Effector CD8-positive, alpha-beta T cell (primary cell): ENCODE measurements at places on chromosomes 2 and 18.

DNA sequence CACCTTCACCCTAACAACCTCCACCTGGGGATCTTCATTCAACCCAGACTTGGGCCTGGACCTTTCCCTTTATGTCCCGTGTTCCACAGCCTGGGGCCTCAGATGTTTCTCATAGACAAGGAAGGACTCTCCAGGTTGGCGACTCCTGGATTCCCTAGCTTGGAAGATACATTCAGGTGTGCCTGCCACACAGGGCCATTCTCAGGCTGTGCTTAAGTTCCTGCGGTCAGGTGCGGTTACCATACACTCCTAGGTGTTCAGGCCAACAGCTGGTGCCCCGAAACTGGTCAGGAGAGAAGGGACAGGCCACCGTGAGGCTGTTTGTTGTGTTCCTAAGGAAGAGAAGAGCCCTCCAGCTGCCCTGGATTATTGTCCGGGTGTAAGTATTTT, 15.6 kb downstream of the SLC4A3 start:
- DNase-seq = no peak

DNA sequence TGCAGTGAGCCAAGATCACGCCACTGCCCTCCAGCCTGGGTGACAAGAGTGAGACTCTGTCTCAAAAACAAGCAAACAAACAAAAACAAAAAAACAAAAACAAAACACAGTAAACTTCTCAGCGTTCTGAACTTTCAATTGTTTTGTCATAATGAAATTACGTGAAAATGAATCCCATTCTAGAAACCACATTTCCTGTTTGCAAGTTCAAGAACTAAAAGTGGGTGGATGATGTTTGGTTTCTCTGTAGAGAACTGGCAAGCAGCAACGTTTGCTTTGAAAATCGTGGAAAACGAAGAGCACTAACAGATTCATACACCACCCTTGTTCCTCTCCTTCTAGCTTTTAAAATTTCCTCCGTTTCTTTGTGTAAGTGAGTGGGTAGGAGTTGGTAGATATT, 226.1 kb upstream of the LYPD1 start:
- no peak for DNase-seq

- no peak for DNase-seq
Measured at GRCh38 chr2:20314562-20315501, 35.8 kb downstream of the PUM2 start.

GRCh38 chr2:89829828-89830227, 1138.4 kb downstream of the RPIA start:
- no peak for DNase-seq

- DNase-seq = no peak
Measured at GRCh38 chr2:128324897-128325410, 6.3 kb upstream of the HS6ST1 start.

- no peak for DNase-seq
Measured at GRCh38 chr2:240946046-240946445, 39.9 kb downstream of the CROCC2 start.

DNA sequence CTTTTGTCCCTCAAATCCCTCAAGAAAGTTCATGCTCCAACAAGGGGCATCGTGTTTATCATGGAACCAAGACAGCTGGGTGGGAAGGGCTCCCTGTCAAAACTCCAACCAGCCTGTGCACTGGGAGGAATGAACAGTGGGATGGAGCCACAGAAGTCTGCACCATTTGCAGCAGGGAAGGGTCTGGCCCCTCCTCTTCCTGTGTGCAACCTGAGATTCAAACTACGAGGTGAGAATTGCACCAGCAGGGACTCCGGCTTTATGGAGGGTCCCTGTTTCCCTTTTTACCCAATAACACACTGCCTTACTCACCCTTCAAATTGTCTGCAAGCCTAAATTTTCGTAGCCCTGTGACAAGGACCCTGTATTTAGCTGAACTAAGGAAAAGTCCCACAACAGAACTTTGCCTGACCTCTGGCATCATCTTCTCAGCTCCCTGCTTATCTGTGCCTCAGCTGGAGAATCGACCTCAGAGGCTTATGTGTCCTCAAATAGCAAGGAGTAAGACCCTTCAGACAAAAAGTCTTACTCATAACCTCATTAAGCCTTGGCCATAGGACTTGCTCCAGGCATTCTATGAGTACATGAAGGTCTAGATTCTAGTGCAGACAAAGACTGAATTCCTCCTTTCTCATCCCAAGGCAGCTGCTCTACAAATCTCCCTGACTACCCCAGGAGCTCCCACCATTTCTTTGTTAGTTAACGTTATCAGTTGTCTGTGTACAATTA, 178.3 kb upstream of the SERPINE2 start:
- DNase-seq = no peak

GRCh38 chr2:46010925-46011490, 286.2 kb upstream of the EPAS1 start:
- DNase-seq = no peak

- no peak for DNase-seq
Measured at GRCh38 chr2:118091631-118092030, 3.4 kb downstream of the INSIG2 start.

DNA sequence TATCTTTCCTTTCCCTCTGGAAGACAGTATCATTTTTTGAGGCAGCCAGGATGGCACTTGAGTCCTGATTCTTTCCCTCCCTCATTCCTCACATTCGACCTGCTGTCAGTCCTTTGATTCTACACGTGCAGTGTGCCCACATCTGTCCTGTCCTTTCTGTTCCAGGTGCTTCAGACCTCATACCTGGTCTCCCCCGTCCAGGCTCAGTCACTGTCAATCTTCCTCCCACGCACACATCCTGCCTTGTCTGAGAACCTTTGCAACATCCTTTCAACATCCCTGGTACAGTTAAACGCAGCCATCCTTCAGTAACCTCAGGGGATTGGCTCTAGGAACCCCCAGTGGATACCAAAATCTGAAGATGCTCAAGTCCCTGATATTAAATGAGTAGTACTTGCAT, 10.1 kb downstream of the BCL2 start:
- DNase-seq = peak; percentile 4

DNA sequence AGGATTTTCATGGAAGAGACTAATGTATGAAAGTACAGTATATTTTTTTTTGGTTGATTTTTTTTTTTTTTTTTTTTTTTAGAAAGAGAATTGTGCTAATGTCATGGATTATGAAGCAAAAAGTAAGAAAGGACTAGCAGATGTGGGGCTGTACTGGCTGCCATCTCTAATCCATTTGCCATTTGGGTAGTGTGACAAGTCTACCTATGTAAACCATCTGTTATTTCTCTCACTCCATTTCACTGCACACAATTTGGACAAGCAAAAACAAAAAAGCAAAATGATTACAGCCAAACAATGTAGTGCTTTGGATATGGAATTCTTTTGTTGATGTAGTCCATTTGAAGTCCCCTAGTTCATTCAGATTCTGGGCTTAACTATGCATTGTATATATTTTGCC, 1355.4 kb downstream of the LRP1B start:
- DNase-seq = no peak

DNA sequence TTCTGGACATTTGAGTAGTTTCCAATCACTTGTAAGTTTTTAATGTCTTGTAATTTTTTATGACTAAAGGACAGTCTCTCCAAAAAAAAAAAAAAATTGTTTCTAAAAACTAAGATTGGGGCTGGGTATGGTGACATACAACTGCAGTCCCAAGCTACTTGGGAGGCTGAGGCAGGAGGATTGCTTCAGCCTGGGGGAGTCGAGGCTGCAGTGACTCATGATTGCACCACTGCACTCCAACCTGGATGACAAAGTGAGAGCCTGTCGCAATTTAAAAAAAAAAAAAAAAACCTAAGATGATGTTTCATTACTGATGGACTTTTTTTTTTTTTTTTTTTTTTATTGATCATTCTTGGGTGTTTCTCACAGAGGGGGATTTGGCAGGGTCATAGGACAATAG, 34.4 kb upstream of the PKDCC start:
- no peak for DNase-seq

GRCh38 chr2:36482576-36483214, 115.3 kb downstream of the FEZ2 start:
- DNase-seq = no peak

GRCh38 chr18:34189656-34190435, 34.9 kb downstream of the NOL4 start:
- DNase-seq = no peak

DNA sequence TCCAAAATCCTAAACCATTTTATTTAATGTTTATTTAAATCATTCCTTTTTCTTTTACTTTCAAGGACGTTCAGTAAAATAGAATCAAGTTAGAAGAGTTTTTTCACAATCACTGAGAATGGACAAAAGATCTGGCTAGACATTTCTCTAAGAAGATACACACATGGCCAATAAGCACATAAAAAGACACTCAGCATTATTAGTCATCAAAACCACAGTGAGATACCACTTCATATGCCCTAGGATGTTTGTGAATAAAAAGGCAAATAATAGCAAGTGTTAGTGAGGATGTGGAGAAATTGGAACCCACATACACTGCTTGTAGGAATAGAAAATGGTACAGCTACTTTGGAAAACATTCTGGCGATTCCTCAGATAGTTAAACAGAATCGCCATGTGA, 76.1 kb downstream of the RHBDD1 start:
- no peak for DNase-seq

- no peak for DNase-seq
Measured at GRCh38 chr2:53636596-53636995, 131.0 kb upstream of the CHAC2 start.

GRCh38 chr2:173822889-173823542, 142.2 kb downstream of the SP3 start:
- DNase-seq = no peak

GRCh38 chr18:48099481-48100164, 169.2 kb upstream of the SMAD2 start:
- DNase-seq = no peak

DNA sequence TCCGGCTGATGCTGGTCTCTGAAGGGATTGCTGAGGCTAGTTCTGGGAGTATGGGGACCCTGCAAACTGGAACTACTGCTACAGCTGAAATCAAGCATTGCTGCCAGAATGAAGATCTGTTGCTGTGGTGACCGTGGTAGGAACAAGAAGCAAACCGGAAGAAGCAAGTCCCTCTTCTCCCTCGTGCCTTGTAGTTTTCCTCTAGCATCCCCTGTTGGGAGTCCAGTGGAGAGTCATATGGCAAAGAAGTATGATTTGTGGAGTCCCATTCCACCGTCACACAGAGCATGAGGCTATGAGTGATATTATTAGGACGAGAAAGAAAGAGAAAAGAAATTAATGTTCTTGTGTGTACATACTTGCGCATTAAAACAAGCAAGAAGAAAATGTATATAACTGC, 138.8 kb upstream of the SP5 start:
- DNase-seq = no peak

DNA sequence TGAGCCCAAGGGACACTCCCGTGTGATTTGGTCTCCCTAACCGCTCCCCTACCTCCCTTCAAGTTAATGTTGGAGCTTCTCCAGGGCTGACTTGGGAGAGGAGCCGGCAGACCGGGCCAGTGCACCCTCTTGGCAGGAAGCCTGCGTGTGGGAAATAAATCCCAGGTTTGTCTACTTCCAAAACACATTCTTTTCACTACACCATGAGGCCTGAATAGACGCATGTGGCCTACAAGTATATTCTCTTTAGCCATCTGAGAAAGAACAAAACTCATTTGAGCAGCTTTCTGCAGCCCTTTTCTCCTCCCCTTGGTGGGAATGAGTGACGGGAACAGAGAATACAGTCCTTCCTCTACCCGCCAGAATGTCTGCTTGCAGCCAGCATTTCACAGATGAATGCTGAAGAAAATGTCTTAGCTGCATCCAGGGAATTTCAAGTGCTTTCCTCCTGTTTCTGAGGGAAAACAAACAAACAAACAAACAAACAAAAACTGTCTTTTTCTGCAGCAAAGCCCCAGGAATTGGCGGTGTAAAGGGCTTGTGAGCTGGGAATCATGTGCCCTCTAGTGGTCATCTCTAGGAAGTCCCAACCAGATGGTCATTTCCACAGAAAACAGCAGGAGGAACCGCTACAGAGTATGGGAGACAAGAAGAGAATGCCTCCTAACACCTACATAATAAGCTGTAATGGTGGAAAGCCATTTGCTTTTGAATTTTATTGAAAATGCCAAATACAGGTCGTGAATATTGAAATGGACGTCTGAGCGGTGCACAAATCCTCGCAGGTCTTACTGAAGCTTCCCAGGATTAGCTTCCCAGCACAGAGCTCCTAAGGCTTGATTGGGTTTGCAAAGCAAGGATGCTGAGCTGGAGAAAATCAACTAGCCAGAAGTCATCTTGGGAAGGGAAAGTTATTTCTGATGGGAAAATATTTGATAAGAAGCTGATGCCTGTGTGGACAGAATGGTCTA, 41.2 kb upstream of the DAPL1 start:
- DNase-seq = no peak

- DNase-seq = no peak
Measured at GRCh38 chr2:68417926-68418325, 49.2 kb downstream of the FBXO48 start.

GRCh38 chr2:10521356-10522169, 73.4 kb upstream of the ODC1 start:
- DNase-seq = no peak

GRCh38 chr2:108260773-108261172, 21.0 kb downstream of the SULT1C3 start:
- DNase-seq = no peak

DNA sequence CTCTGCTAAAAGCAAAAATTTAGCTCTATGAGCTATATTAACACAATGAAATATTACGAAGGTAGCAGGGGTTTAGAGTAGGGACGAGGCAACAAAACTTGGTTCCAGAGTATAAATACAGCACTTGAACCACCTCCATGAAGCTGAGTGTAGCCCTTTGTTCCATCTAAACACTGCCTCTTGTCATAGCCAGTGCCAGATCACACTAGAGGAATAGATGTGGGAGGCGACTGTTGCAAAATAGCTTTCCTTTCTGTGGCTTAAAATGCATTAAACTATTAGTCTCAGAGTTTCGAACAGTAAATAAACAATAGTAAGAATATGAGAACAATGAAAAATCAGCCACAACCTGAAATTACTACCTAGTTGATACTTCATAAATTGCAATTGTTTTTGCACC, 29.8 kb downstream of the PIEZO2 start:
- DNase-seq = no peak

DNA sequence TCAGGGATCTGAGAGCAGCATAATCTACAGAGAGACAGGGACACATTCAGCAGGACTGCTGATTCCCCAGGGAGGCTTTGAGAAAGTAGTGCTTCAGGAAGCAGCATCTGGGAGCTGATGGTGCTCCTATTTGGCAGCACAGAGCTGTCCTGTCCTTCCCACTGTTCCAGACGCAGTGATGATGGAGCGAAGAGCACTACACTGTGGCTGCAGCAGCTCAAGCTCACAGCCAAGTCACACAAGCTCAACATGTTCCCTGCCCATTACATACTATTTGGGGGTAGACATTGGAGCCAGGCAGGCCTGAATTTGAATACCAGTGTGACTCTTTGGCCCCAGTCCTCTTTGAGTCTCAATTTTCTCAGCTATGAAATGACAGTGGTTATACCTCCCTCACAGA, 15.2 kb upstream of the GALM start:
- no peak for DNase-seq
